ENCODE measurements at places on chromosomes 13 and 19. TPM values are rescaled to one million over a fixed set of nuclear protein-coding genes. Genes with fewer than 3 reads are reported as not detected.
A peak's percentile ranks its signal among the peaks of the same experiment; 100 is the strongest.

DNA sequence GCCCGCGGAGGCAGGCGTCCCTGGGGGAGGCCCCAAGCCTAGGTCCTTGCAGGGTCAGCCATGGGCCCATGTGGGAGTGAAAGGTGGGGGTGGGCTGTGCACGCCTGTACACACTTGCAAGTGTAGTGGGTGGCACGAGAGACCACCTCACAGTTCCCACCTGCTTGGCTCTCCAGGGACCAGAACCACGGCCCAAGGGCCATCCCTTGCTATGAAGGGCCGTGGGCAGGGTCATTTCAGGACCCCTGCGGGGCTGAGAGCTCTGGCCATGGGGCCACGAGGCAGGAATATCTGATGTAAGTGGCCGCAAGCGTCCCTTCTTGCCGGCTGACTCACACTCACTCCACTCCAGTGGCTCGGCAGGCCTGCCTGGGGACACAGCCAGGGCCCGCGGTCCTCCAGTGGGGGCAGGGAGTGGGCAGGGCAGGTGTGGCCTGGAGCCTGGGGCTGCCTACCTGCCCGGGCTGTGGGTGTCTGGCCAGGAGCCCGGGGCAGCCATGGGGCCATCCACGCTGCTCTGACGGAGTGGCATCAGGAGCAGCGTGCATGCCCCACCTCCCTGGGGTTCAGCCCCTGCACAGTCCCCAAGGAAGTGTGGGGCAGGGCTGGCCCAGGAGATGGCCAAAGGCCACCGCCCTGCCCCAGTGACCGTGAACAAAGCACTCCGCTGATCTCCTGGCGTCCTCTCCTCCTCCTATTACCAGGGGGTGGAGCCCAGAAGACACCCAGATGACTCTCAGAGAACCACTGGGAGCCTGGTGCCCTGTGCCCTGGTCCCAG lies 8.6 kb upstream of the MKNK2 start:
- peak; percentile 88 for DNase-seq

DNA sequence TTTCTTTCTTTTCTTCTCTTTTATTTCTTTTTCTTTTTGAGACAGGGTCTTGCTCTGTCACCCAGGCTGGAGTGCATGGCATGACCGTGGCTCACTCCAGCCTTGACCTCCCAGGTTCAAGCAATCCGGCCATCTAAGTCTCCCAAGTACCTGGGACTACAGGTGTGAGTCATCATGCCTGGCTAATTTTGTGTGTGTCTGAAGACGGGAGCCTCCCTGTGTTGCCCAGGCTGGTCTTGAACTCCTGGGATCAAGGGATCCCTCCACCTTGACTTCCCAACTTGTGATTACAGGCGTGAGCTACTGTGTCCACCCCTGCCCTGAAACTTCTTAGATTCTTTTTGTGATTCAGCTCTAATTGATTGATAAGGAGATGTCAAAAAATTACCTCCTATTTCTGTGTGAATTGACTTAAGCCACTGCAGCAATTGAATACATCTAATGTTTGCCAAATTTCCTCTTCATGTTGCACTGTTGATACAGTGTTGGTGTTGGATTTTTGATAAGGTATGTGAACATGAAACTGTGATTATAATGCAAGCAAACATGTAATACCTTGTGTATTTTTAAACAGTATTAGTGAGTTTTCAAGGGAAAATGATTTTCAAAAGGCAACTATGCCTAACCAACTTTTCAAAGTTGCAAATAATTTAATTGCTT lies 22.6 kb downstream of the KLF5 start:
- DNase-seq = no peak

- DNase-seq = no peak
These were observed 4.3 kb upstream of the RLN3 start for GRCh38 chr19:14023404-14024235.

NCCRP1 gene
- not detected for total RNA-seq

GRCh38 chr19:33524024-33524664 lies 2.6 kb upstream of the PEPD start:
- DNase-seq = no peak

DNA sequence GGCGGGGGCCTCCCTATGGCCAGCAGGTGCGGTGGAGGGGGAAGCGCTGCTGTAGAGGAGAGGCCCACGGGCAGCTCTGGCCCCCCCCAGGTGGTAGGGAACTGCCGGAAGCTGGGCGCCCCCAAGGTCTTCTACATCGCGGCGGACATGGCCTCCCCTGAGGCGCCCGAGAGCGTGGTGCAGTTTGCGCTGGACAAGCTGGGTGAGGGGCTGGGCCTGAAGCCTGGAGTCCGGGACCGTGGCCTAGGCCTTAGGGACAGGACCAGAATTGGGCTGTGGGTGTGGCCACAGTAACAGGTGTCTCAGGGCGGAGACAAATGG lies 3.8 kb upstream of the RPL36 start:
- no peak for DNase-seq

DNA sequence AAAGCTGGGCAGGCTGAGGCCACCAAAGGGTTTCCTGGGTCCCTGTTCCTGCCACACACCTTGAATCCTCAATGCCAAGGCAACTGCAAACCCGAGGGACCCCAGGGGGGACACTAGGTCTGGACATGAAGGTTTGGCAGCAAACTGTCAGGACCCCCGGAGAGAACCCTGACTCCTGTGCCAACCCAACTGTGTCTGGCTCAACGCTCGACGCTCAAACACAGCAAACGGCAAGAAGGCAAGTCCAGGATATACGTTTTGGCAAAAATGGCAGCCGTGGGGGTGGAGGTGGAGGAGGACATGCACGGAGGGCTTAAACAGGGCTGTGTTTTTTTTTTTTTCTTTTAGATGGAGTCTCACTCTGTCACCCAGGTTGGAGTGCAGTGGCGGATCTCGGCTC lies 73.0 kb downstream of the GADD45B start:
- no peak for DNase-seq

DNA sequence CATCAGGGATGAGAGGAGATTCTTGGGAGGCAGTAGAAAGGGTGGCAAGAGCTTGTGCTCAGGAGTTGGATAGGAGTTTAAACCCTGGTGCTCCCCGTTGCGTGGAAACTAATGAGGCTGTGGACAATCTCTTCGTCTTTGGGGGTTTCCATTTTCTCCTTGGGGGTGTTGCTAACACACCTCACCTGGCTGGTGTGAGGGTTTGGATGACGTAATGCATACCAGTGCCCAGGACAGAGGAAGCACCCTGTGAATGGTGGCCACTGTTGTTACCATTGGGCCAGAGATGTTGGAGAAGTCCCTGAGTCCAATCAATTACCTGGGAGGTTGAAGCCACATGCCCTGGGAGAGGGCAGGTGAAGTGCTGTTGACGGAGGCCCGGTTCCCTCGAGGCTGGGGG lies 146.5 kb downstream of the URI1 start:
- no peak for DNase-seq

GRCh38 chr19:40598121-40598917 lies 2.9 kb upstream of the LTBP4 start:
- peak; percentile 94 for DNase-seq

GRCh38 chr19:46789371-46789770 lies 977 bp upstream of the SLC1A5 start:
- no peak for DNase-seq

DNA sequence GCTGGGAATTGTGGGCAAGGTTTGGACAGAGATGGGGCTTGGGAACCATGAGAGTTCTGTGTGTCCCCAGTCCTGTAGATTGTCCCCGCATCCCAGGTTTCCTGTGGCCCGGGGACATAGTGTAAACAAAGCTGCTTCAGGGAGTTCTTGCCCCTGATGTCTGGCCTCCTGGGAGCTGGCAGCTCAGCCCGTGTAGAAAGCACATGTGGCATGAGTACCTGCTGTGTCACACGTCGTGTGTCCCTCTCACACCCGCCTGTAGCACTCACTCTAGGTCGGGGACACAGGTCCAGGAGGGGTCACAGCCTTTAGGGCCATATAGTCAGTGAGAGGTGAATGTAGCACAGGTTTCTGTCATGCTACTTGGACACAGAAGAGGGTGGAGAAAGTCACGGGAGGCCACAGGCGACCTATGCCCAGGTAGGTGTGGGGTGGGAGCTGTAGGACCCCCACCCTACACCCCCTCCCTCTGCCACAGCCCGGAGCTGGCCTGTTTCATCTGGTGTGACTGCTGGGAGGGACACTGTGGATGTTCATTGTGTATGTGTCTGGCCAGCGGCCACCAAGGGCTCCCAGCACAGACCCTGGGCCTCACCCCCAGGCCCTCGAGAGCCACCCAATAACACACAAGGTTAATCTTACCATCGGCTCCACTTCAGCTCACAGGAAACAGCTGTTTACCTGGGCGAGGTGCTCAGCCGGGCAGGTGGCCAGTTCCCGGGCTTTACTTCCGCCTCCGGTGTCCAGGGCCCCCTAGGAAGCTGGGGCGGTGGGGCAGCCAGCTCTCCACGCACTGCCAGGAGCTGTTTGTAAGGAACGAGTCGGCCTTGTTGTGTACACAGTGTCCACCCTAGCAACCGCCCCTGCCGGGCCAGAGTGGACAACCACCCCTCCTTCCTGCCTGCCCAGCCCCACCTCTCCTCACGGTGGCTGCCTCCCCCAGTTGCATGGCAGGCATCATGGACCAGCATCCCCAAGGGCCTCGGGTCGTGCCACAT lies 49.7 kb downstream of the COMP start:
- peak; percentile 77 for DNase-seq

GRCh38 chr19:5031231-5032100 lies 62.6 kb downstream of the KDM4B start:
- peak; percentile 86 for DNase-seq

DNA sequence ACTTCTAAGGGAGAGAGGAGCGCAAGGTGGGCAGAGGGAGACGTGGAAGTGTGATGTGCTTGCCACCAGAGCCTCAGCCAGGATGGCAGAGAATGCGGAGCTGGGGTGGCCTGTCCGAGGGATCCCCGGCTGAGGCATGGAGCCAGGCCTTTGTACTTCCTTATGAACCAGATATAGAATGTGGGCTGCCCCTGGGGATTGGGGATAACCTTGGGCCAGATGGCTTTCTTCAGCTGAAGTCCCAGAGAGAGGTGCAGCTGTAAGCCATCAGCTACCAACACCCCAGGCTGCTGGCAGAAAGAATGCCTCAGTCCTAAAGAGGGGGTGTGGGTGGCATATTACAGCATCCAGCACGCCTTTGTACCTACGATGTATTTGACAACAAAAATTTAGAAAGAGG lies 25.5 kb upstream of the FBXO17 start:
- no peak for DNase-seq

DNA sequence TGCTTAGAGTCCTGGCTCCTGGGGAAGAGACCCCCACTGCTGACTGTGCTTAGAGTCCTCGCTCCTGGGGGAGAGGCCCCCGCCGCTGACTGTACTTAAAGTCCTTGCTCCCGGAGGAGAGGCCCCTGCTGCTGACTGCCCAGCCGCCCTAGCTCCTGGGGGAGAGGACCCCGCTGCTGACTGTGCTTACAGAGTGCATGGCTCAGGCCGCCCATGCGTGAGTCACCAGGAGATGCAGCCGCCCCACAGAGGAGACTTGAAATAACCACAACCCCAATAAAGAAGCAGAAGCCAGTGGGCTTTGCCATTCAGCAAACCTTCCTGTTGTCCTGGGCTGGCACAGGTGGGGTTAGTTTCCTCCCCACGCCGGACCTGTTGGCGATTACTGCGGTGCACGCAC lies 79.2 kb upstream of the C13orf46 start:
- no peak for DNase-seq
